Psoas muscle (tissue), 8 donors: ENCODE measurements at places on chromosomes 6 and 20. TPM values are rescaled to one million over a fixed set of nuclear protein-coding genes. Genes with fewer than 3 reads are reported as not detected.

ACSS1 gene
- total RNA-seq = 53.3 TPM

TFAP2B gene
- total RNA-seq = not detected

TP53TG5 gene
- total RNA-seq = not detected

ADISSP gene
- 12.4 TPM for total RNA-seq

CST2 gene
- total RNA-seq = not detected

NELFE gene
- total RNA-seq = 49.4 TPM

TMEM217 gene
- 0.47 TPM for total RNA-seq

SAMD3 gene
- total RNA-seq = 0.66 TPM

KHDC1 gene
- total RNA-seq = 0.89 TPM

C6orf132 gene
- total RNA-seq = 0.34 TPM

TTPAL gene
- total RNA-seq = 4.5 TPM

ANKRD6 gene
- 4.0 TPM for total RNA-seq

CST7 gene
- 1.2 TPM for total RNA-seq

SRMS gene
- not detected for total RNA-seq

- no peaks in the 10 kb centered on the region for H3K36me3 ChIP-seq
- peak; percentile 42 for DNase-seq
- H3K4me3 ChIP-seq = no peak overlapping the region
- H3K4me1 ChIP-seq = peaks cover 30% of the 10 kb centered on the region
- no peak overlapping the region for H3K27ac ChIP-seq
- no peaks in the 10 kb centered on the region for H3K27me3 ChIP-seq
Observed at GRCh38 chr20:35329435-35330139, 37.4 kb upstream of the FAM83C start.

DNA sequence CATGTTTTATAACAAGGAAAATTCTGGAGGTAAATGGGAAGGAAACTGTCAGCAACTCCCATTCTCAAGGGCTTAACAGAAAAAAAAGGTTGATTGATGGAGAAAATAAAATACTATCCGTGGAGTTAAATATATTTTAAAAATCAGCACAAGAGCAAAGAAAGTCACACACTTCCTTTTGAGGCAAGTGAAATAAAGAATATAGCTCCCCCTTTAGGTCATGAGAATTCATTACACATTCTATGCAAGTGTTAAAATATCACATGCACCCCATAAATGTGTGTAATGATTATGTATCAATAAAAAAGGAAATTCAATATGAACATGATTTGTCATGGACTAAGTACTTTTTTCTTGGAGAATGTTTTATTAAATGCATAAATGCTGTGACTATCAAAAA lies 349.2 kb downstream of the TPBG start:
- no peak for DNase-seq
- H3K27ac ChIP-seq = no peak overlapping the region
- H3K4me1 ChIP-seq = no peaks in the 10 kb centered on the region
- no peak overlapping the region for H3K4me3 ChIP-seq
- no peaks in the 10 kb centered on the region for H3K36me3 ChIP-seq

- no peak overlapping the region for H3K27ac ChIP-seq
- no peak for DNase-seq
- no peaks in the 10 kb centered on the region for H3K36me3 ChIP-seq
Observed at GRCh38 chr20:14865169-14865568, 527.8 kb upstream of the FLRT3 start.

DNA sequence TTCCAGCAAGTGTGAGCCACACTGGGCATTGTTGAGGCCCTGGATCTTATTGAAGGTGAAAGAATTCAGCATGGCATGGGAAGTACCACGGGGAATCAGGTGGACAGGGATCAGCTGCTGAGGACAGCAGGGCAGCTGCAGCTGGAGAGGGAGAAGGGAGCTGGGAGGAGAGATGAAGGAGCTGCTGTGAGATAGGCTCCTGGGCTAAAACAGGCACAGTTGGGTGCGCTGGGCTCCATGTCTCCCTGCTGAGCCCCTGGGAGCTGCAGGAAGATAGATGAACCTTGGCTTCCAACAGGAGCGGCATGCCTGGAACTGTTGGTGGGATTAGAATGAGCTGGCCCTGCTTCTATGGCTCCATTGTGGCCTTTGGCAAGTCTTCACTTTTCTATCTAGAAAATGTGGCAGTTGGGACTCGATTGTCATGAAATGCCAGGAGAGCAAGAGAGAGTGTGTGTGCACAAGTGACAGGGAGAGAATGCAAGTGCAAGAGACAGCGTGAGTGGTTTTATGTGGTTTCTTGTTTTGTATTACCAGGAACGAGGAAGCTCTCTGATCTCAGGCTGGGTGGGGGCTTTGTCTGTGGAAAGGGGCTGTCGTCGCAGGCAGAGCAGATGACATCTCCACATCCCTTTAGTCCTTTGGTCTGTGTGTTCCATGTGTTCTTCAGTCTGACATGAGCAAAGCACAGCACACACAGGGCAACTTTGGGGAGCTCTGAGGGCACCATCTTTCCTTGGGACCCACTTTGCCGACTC lies 20.4 kb downstream of the SNPH start:
- peaks cover 8% of the 10 kb centered on the region for H3K4me1 ChIP-seq
- H3K27me3 ChIP-seq = no peaks in the 10 kb centered on the region
- H3K4me3 ChIP-seq = no peak overlapping the region
- no peak for DNase-seq

DNA sequence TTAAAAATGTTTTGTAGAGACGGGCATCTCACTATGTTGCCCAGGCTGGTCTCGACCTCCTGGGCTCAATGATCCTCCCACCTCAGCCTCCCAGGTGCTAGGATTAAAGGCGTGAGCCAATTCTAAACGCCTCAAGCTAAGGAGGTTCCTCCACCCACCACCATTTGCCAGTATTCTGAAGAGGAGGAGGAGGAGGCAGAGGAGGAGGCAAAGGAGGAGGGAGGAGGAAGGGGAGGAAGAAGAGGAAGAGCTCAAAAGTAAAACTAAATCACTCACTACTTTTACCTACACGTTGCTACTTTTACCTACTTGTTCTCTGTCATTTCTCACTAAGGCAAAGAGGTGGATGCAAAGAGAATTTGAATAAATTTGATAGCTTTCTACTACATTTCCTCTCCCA lies 63.6 kb upstream of the ARID1B start:
- H3K27ac ChIP-seq = no peak overlapping the region
- H3K4me3 ChIP-seq = no peak overlapping the region
- H3K27me3 ChIP-seq = no peaks in the 10 kb centered on the region
- peaks cover 1% of the 10 kb centered on the region for H3K4me1 ChIP-seq
- DNase-seq = no peak
- H3K36me3 ChIP-seq = no peaks in the 10 kb centered on the region

- H3K4me1 ChIP-seq = peaks cover 43% of the 10 kb centered on the region
- H3K27ac ChIP-seq = peak overlapping the region; percentile 68
- no peaks in the 10 kb centered on the region for H3K36me3 ChIP-seq
- peak overlapping the region; percentile 10 for H3K4me3 ChIP-seq
- DNase-seq = no peak
Observed at GRCh38 chr20:58330249-58330648, 20.7 kb downstream of the RAB22A start.

GRCh38 chr6:111759836-111760785 lies 113.1 kb downstream of the FYN start:
- no peak for DNase-seq
- peaks cover 2% of the 10 kb centered on the region for H3K27me3 ChIP-seq
- no peak overlapping the region for H3K27ac ChIP-seq
- no peak overlapping the region for H3K4me3 ChIP-seq
- no peaks in the 10 kb centered on the region for H3K4me1 ChIP-seq
- no peaks in the 10 kb centered on the region for H3K36me3 ChIP-seq

GRCh38 chr20:9422321-9423057 lies 91.9 kb upstream of the LAMP5 start:
- H3K4me3 ChIP-seq = no peak overlapping the region
- H3K27ac ChIP-seq = no peak overlapping the region
- DNase-seq = no peak
- peaks cover 40% of the 10 kb centered on the region for H3K36me3 ChIP-seq

- no peaks in the 10 kb centered on the region for H3K36me3 ChIP-seq
- no peaks in the 10 kb centered on the region for H3K4me1 ChIP-seq
- H3K27me3 ChIP-seq = no peaks in the 10 kb centered on the region
- H3K4me3 ChIP-seq = peak overlapping the region; percentile 97
- peak; percentile 79 for DNase-seq
Observed at GRCh38 chr20:10674684-10675449, 1.1 kb upstream of the JAG1 start.

- H3K27ac ChIP-seq = no peak overlapping the region
- no peak for DNase-seq
- peaks cover 5% of the 10 kb centered on the region for H3K4me1 ChIP-seq
- H3K36me3 ChIP-seq = no peaks in the 10 kb centered on the region
Observed at GRCh38 chr6:44969446-44970185, 358.5 kb upstream of the RUNX2 start.

DNA sequence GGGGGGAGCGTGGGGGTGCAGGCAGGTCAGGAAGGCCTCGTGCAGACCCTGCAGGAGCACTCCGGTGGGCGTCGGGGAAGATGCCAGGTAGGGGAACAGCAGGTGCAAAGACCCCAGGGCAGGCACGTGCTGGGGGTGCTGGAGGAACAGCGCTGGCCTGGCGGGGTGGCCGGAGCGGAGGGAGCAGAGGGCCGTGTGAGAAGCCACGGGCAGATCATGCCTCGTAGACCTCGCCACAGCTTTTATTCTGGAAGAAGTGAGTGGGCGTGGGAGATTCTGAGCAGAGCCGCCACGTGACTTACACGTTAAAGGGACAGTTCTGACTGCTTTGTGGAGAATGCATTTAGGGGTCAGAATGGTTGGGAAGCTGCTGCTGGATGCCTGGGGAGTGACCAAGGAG lies 9.3 kb downstream of the NTSR1 start:
- H3K4me1 ChIP-seq = no peaks in the 10 kb centered on the region
- no peak overlapping the region for H3K4me3 ChIP-seq
- H3K27ac ChIP-seq = no peak overlapping the region
- peaks cover 50% of the 10 kb centered on the region for H3K27me3 ChIP-seq
- DNase-seq = no peak
- H3K36me3 ChIP-seq = no peaks in the 10 kb centered on the region

GRCh38 chr20:63087236-63087871 lies 80.6 kb upstream of the BHLHE23 start:
- H3K36me3 ChIP-seq = no peaks in the 10 kb centered on the region
- no peak for DNase-seq
- no peaks in the 10 kb centered on the region for H3K4me1 ChIP-seq
- no peaks in the 10 kb centered on the region for H3K27me3 ChIP-seq
- H3K27ac ChIP-seq = no peak overlapping the region

DNA sequence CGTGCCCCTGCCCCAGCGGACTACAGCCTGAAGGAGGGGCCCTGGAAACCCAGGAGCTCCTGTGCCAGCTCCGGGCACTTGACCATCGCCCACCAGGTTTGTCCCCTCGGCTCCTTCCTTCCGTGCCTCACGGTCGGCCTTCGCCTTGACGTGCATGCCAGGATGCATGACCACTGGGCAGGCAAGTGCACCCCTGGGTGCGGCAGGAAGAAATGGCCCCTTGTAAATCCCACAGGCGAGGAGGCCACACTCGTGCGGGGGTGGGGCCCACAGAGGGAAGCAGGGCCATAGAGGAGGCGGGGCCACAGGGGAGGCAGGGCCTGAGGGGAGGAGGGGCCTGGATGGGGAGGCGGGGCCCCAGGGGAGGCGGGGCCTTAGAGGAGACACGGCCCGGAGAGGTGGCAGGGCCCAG lies 81.7 kb downstream of the YTHDF1 start:
- DNase-seq = no peak
- no peaks in the 10 kb centered on the region for H3K36me3 ChIP-seq
- peaks cover 18% of the 10 kb centered on the region for H3K27me3 ChIP-seq
- no peak overlapping the region for H3K4me3 ChIP-seq
- H3K4me1 ChIP-seq = no peaks in the 10 kb centered on the region
- no peak overlapping the region for H3K27ac ChIP-seq

GRCh38 chr6:129635396-129636130 lies 74.4 kb downstream of the ARHGAP18 start:
- H3K4me1 ChIP-seq = peaks cover 26% of the 10 kb centered on the region
- H3K27me3 ChIP-seq = no peaks in the 10 kb centered on the region
- H3K36me3 ChIP-seq = no peaks in the 10 kb centered on the region
- DNase-seq = no peak

GRCh38 chr20:17226410-17227218 lies at the start of gene PCSK2:
Gene PCSK2 (plus strand): TSS chr20:17227040. CDS start chr20:17227306, 266 bp downstream.
- H3K36me3 ChIP-seq = no peaks in the 10 kb centered on the region
- DNase-seq = peak; percentile 24
- no peaks in the 10 kb centered on the region for H3K4me1 ChIP-seq
- no peak within 1 kb of the TSS for H3K27ac ChIP-seq

GRCh38 chr20:2814076-2814475 lies 711 bp upstream of the C20orf141 start:
- no peak for DNase-seq
- peaks cover 47% of the 10 kb centered on the region for H3K27me3 ChIP-seq
- no peaks in the 10 kb centered on the region for H3K36me3 ChIP-seq

GRCh38 chr6:153104220-153104619 lies 26.9 kb downstream of the RGS17 start:
- no peak for DNase-seq
- no peak overlapping the region for H3K27ac ChIP-seq
- no peaks in the 10 kb centered on the region for H3K36me3 ChIP-seq

GRCh38 chr20:1199212-1199873 lies 3.9 kb upstream of the C20orf202 start:
- no peaks in the 10 kb centered on the region for H3K4me1 ChIP-seq
- H3K4me3 ChIP-seq = no peak overlapping the region
- H3K27ac ChIP-seq = no peak overlapping the region
- no peaks in the 10 kb centered on the region for H3K27me3 ChIP-seq
- no peak for DNase-seq

DNA sequence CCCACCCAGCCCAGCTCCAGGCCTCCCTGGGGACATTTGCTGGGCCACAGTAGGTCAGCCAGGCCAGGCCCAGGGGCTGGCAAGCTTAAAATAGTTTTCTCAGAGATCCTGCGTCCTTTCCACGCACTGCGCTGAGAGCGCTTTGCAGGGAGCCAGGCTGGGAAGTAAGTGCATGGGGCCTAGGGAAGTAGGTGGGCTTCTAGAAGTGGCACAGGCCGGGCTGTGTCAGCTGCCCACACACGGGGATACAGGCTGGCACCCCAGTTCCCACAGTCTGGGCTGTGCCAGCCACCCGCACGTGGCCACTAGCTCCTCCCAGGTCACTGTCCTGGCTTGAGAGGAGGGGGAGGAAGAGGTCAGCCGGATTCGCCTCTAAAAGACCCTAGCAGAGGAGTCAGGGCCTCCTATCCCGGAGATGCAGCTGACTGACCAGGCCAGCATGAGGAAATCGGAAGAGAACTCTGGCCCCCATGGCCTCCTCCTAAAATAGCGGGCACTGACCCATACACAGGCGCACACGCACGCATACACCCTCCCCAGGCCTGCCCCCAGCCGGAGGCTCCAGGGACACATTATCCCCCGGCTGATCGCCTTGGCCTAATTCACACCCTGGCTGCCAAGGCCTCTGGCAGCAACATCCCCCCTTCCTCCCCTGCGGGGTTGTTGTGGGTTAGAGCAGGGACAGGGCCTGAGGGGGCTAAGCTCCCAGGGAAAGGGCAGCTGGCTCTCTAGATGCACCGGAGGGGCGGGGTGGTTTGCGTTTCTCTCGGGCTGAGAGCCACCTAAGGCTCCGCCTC lies 5.4 kb downstream of the SLCO4A1 start:
- H3K27me3 ChIP-seq = no peaks in the 10 kb centered on the region
- peak; percentile 80 for DNase-seq
- H3K4me1 ChIP-seq = peaks cover 47% of the 10 kb centered on the region
- H3K36me3 ChIP-seq = no peaks in the 10 kb centered on the region
- H3K27ac ChIP-seq = peak overlapping the region; percentile 87
